SJCRH30 (cell line): ENCODE measurements at places on chromosomes 7 and 10. TPM values are rescaled to one million over a fixed set of nuclear protein-coding genes. Genes with fewer than 3 reads are reported as not detected.

The TCAF2 gene
- total RNA-seq, result 0.28 and 0.51 TPM in 2 replicates

DNA sequence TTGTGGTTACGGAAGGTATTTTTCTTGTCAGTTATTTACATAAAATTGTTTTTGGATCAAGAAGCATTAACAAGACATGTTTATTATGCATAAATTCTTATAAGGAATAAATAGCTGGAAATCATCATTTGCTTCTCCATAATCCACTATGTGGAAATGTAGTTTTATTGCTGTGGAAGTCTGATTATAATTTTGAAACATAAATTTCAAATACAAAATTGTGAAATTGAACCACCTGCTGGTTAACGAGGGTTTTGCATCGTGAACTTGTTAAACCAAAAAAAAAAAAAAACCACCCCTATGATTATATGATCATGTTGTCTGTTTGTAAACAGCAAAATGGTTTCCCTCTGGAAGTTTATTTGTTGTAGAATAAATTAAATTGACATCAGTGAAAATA, 25.9 kb downstream of the ABRAXAS2 start:
- no peaks in the 10 kb centered on the region for H3K4me1 ChIP-seq
- peaks cover 37% of the 10 kb centered on the region for H3K36me3 ChIP-seq
- H3K27me3 ChIP-seq, result no peaks in the 10 kb centered on the region
- H3K4me3 ChIP-seq, result no peak overlapping the region
- no peak for DNase-seq

DNA sequence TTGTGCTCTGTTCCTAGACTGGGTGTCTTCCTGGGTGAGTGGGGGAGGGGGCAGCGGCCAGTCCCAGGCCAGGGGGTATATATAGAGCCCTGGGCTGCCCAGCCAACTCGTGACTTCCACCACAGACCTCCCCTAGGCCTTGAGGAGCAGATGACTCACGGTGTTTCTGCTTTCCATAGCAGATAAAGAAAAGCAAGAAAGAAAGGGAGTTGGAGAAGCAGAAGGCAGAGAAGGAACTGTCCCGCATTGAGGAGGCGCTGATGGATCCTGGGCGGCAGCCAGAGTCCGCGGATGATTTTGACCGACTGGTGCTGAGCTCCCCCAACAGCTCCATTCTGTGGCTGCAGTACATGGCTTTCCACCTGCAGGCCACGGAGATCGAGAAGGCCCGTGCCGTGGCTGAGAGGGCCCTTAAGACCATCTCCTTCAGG, 10.1 kb downstream of the CALHM2 start:
- peaks cover 95% of the 10 kb centered on the region for H3K36me3 ChIP-seq
- DNase-seq, result no peak
- H3K27me3 ChIP-seq, result no peaks in the 10 kb centered on the region
- H3K4me3 ChIP-seq, result no peak overlapping the region

The PAX4 gene
- not detected in 2 replicates for total RNA-seq

DNA sequence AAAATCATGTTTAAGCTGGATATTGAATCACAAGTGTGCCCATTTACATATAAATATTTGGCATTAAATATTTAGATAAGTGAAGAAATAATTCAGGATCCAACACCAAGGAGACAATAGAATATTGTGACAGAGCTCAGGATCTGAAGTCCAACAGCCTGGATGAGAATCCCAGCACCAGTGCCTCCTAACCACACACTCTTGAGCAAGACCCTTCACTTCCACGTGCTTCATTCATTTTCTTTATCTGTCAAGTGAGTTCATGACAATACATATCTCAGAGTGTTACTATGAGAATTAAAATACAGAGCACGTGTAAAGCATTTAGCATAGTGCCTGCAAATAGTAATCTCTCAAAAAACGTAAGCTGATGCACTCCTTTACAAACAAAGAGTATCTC, 78.4 kb upstream of the IKZF1 start:
- H3K27me3 ChIP-seq, result no peaks in the 10 kb centered on the region
- DNase-seq, result no peak
- H3K36me3 ChIP-seq, result no peaks in the 10 kb centered on the region
- H3K27ac ChIP-seq, result no peak overlapping the region

The TEX47 gene
- total RNA-seq, result not detected in 2 replicates

The PTN gene
- total RNA-seq, result 0.23 and 0.51 TPM in 2 replicates

DNA sequence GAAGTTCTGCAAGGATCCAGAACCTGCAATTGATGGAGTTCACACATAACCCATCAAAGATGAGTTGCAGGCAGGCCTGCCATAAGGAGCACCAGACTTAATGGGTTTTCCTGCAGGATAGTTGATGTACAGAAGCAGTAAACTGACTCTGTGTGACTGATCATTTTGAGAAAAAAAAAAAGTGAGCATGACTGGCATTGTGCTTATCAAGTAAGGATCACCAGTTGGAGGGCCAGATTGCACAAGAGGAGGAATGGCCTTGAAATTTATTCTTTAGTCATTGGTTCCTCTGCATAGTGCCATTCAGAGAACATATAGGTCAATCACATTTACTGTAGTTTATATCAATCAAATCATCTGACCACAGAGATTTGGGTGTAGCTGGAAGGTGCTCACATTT, 3.8 kb downstream of the CYP3A43 start:
- DNase-seq, result no peak
- no peaks in the 10 kb centered on the region for H3K36me3 ChIP-seq
- no peak overlapping the region for H3K27ac ChIP-seq
- H3K4me3 ChIP-seq, result no peak overlapping the region
- no peaks in the 10 kb centered on the region for H3K4me1 ChIP-seq
- peaks cover 7% of the 10 kb centered on the region for H3K27me3 ChIP-seq

- DNase-seq, result no peak
- H3K27ac ChIP-seq, result no peak overlapping the region
- H3K4me1 ChIP-seq, result no peaks in the 10 kb centered on the region
- no peaks in the 10 kb centered on the region for H3K27me3 ChIP-seq
- H3K4me3 ChIP-seq, result no peak overlapping the region
Measured at GRCh38 chr7:14767716-14768425, 134.7 kb downstream of the DGKB start.

DNA sequence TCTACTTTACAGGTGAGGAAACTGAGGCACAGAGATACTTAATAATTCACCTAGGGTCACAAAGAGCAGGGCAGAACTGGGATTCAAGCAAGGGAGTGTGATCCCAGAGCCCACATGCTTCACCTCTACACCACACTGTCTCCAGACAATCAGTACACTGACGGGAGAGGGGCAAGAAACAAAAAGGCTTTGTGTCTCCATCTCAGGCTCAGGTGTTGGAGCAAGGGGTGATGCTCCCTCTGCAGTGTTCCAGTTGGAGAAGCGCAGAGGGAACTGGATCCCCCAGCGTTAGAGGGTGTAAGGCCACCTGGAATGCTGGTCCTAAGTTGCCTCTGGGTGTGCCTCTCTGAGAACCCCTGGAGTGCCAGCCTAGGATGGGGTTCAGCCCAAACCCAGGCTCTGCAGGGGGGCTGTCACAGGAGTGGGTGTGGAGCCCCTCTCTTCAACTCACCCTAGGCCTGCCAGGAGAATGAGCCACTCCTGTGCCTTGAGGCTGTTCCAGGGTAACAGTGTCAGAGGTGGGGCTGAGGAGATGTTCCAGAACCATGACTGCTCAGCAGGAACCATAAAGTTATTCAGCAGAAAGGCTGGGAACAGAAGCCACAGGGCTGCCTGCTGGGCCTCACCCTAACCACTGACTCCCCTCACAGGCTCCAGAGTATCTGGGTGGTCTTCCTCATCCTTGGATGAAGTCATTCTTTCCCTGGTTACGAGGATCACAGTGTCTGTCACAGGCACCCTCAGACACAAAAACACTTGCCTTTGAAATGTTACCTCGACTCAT, 5.5 kb downstream of the RBP4 start:
- H3K27me3 ChIP-seq, result no peaks in the 10 kb centered on the region
- peaks cover 8% of the 10 kb centered on the region; the same call in 1 of the 2 replicates for H3K4me1 ChIP-seq
- H3K27ac ChIP-seq, result no peak overlapping the region
- DNase-seq, result peak; percentile 38

DNA sequence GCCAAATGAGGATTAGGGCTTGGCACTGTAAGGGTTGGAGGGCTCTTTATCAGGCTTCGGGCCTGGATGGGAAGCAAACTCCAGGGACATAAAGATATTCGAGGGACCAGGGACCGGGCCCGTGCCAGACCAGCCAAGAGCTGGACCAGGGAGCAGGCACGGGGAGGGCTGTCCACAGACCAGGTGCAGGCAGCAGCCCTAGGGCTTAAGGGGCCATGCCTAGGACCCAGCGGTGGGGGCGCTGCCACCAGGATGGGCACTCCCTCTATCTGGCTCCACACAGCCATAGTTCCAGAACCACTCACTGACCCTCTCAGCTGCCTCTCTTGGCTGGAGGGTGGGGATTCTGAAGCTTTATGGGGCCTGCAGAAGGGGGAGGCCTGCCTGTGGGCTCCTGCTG, 32.9 kb downstream of the FAM241B start:
- H3K36me3 ChIP-seq, result no peaks in the 10 kb centered on the region
- no peak overlapping the region for H3K4me3 ChIP-seq
- H3K27me3 ChIP-seq, result peaks cover 9% of the 10 kb centered on the region; the same call in 1 of the 2 replicates
- no peak overlapping the region for H3K27ac ChIP-seq
- no peaks in the 10 kb centered on the region for H3K4me1 ChIP-seq

The LIPK gene
- not detected in 2 replicates for total RNA-seq

The PRSS2 gene
- not detected in 2 replicates for total RNA-seq

The CACNA2D1 gene
- 16.7 and 25.4 TPM in 2 replicates for total RNA-seq

The EMX2 gene
- total RNA-seq, result 2.5 and 2.6 TPM in 2 replicates

The SH2B2 gene
- total RNA-seq, result 12.3 and 13.4 TPM in 2 replicates

The IDI2 gene
- not detected in 2 replicates for total RNA-seq

DNA sequence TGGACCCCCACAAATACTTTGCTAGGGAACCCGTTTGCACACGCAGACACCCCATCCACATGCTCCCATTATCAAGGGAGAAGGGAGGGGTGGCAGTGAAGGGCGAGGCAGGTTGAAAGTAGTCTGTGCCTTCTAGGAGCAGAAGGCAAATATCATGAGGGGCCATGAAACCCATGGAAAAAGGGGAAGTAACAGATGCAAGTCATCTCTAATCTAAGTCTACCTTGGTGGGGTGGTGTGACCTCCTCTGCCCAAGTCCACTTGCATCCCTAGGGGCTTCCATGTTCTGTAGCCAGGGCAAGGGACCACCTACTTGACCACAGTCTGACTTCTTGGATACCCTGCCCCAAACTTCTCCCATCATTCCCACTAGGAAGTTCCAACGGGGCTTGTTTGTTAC, 5.5 kb downstream of the GIMAP6 start:
- no peak for DNase-seq
- H3K36me3 ChIP-seq, result no peaks in the 10 kb centered on the region
- H3K4me1 ChIP-seq, result no peaks in the 10 kb centered on the region
- no peak overlapping the region for H3K27ac ChIP-seq
- no peak overlapping the region for H3K4me3 ChIP-seq

DNA sequence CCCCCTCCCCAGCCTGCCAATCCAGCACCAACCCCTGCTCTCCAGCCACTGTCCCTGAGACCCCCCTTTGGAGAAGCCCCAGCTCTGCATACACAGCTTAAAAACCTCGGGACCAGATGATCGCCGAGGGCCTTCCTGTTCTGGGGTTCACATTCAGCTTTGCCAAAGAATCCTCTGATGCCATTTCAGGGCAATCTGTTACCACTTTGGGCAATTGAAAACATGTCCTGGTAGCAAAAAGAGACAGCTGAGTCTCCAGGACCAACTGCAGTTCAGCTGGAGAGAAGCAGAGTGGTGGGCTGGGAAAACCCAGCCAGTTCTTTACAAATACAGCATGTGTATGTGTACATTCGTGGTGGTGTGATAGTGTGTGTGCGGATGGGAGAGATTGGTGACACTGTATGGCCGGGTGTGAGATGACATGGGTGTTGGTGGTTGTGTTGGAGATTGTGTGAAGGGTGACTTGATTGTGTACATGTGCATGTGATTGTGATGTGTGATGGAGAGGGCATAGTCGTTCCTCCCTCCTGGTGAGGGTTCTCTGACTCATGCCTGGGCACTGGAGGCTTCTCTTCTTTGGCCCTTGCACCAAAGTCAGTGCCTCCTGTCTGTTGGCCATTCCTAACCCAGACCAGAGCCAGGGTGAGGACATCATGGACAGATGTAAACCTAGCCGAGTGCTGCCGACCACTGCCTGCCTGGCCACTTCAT, 48.5 kb upstream of the AQP1 start:
- no peak for DNase-seq
- no peak overlapping the region for H3K27ac ChIP-seq
- H3K4me3 ChIP-seq, result no peak overlapping the region

GRCh38 chr7:103640031-103640779, 194.2 kb upstream of the SLC26A5 start:
- no peak overlapping the region for H3K27ac ChIP-seq
- peaks cover 18% of the 10 kb centered on the region for H3K36me3 ChIP-seq

The METTL27 gene
- total RNA-seq, result 0.30 and 0.55 TPM in 2 replicates

The CELF2 gene
- 60.9 and 65.2 TPM in 2 replicates for total RNA-seq

DNA sequence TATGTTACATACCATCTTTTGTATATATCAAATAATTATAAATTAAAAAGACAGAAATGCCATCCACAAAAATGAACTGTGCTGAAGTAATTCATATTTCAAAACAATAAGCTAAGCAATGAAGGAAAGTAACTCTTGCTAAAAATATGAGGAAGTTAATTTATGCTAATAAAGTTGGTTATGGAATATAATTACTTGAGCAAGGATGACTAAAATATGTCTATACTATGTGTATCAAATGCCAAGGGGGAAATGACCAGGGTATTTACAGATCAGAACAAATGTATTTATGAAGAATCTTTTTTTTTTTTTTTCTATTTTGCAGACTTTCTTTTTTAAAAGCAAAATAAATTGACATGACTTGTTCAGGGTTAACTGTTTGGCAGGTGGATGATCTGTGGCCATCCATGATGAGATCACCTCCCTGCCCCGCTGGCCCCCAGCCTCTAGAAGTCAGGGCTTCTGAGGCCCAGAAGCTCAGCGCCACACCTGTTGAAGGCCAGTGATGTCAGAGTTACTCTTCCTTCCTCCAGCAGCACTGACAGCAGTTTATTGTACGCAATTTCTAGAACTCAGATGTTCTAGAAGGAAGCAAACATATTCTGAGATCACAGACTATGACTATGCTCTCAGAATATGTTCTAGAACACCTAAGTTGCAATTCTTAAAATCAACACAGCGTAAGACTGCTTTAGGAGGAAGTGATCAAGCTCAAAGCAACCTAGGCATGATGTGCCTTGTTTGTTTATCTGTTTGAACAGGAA, 196.1 kb upstream of the KLF14 start:
- peaks cover 8% of the 10 kb centered on the region; the same call in 1 of the 2 replicates for H3K4me1 ChIP-seq
- H3K27me3 ChIP-seq, result no peaks in the 10 kb centered on the region
- H3K27ac ChIP-seq, result no peak overlapping the region

GRCh38 chr7:155874411-155874810, 62.1 kb upstream of the SHH start:
- no peak for DNase-seq
- no peak overlapping the region for H3K27ac ChIP-seq
- H3K4me3 ChIP-seq, result no peak overlapping the region
- peaks cover 14% of the 10 kb centered on the region for H3K27me3 ChIP-seq

DNA sequence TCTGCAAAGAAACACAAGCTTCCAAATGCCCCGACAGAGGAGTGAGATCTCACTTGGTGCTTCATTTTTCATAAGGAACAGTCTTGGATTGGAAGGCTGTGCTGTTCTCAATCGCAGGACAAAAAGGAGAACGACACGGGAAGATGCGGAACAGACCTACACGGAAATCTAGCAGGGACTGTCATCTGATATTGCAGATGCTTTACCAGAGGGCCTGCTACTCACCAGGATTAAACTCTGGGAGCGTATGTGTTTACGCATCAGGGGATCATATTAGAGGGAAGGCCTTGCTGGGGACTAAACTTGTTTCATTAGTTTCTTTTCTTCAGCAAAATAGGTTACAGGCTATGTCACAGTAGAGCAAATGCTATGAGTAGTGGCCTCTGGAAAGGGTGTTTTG, 82.8 kb upstream of the EEPD1 start:
- H3K27me3 ChIP-seq, result no peaks in the 10 kb centered on the region
- H3K36me3 ChIP-seq, result no peaks in the 10 kb centered on the region
- no peaks in the 10 kb centered on the region for H3K4me1 ChIP-seq
- no peak for DNase-seq
- no peak overlapping the region for H3K4me3 ChIP-seq
- H3K27ac ChIP-seq, result no peak overlapping the region

The PDGFA gene
- 26.9 and 31.6 TPM in 2 replicates for total RNA-seq

The UNCX gene
- total RNA-seq, result 0.08 and 0.30 TPM in 2 replicates

The TRIM73 gene
- 0.20 and 1.8 TPM in 2 replicates for total RNA-seq
